Activated CD8-positive, alpha-beta memory T cell treated with anti-CD3 and anti-CD28 coated beads, Interleukin-2, amount 50 U/mL, for 48 hours (primary cell): ENCODE measurements at places on chromosomes 3 and 15.

DNA sequence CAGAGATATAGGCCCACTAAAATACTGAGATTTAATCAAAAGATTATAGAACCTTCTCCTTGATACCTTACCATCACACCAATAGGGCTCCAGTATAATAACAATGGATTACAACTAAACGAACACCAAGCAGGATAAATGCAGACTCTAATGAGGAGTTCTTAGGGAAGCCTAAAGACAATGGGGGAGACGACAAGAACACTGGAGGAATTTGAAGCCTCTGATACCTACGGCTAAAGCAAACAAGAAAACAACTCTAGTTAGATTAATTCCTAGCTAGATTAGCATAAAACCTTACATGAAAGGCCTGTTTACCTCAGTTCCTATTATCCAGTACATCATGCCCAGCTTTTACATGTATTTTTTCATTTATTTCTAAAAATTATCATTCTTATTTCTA is 35.1 kb downstream of the NGLY1 start:
- no peak for DNase-seq

DNA sequence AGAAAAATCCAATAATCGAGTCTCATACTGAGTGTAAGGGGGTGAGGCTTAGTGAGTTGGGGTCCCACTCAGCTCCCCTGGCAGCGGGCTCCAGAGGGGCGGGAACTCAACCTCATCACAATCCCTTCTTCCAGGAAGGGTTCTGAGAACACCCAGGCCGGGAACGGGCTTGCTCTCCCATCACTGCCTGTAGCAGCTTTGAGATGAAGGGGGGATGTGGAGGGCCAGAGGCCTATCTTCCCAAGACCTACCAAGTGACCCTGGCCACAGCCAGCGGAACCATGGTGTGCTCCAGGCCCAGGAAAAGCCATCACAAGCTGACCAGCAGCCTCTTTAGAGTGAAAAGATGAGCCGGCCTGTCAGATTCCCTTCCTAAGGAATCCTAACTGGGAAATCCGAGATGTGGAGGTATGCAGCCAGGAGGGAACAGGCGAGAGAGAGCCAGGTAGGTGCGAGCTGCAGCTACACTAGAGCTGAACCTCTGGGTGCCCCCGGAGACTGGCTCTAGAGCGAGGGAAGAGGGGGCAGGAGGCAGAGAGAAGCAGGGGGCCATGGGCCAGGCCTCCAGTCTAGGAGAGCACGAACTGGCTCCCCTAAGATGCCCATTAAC is 18.5 kb downstream of the GRAMD2A start:
- no peak for DNase-seq

- no peak for DNase-seq
Observed at GRCh38 chr3:94065819-94066480, 3.1 kb downstream of the NSUN3 start.

GRCh38 chr3:157261000-157261399 is 101.1 kb upstream of the CCNL1 start:
- DNase-seq = no peak

- DNase-seq = peak; percentile 42
Observed at GRCh38 chr3:126287536-126288241, 69.5 kb downstream of the KLF15 start.

DNA sequence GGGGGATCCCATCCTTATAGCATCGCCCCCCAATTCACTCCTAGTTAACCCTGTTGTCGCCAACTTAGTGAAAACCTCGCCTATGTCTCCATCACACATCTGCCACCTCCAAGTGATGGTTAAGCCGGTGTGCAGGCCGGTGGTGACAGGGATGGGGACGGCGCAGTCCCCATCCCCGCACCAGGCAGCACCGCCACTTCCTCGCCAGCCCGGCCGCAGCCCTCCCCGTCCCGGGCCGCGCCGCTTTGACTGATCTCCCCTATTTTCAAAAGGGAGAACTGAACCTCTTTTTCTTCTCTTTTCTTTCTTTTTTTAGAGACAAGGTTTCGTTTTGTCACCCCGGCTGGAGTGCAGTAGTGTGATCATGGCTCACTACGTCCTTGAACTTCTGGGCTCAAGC is 11.3 kb upstream of the MOBP start:
- no peak for DNase-seq

DNA sequence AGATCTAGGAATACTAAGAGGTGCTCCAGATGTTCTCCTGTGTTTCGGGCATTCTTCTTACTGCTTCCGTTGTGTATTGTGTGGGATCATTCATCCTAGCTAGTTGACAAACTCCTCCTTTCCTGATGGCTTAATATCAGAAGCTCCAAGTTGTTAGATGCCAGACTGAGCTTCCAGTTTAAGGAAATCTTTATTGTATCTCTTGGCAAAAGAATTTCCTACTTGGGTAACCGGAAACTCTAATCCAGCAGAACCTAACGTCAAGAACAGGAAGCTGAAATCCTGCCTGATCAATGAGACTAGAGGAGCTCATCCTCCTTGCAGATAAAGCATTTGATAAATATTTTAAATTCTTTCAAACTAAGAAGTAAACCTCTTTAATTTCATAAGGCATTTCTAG is 27.7 kb upstream of the MYH15 start:
- no peak for DNase-seq

DNA sequence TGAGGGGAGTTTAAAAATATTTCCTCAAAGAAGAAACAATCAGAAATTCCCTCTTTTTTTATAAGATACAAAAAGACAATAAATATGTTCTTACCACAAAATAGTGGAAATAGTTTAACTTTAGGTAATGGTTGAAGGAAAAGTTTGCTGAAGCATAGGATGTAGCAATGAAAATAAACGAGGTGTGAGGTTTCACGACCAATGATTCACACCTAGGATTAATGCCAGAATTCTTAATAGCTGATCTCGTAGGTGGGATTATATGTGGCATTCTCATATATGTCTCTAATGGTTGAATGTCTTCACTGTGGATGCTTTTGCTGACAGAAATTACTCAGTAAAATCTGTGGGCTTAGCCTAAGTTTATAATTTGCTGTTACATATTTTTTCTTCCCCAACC is 467.7 kb downstream of the FGF12 start:
- no peak for DNase-seq

GRCh38 chr3:183340222-183340621 is 87.2 kb downstream of the B3GNT5 start:
- no peak for DNase-seq

DNA sequence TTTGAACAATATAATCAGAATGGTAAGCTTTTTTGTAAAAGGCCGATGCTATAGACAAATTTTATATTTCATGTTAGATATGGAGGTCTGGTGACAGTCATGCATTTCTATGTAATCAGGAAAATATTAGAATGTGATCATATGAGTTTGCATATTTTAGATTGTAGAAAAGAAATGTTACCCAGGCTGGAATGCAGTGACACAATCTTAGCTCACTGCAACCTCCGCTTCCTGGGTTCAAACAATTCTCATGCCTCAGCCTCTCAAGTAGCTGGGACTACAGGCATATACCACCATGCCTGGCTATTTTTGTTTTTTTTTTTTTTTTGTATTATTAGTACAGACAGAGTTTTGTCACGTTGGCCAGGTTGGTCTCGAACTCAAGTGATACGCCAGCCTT is 152.0 kb downstream of the LMLN start:
- no peak for DNase-seq

- DNase-seq = no peak
Observed at GRCh38 chr3:4899710-4900109, 79.5 kb upstream of the BHLHE40 start.

- DNase-seq = no peak
Observed at GRCh38 chr3:26061947-26062346, 272.1 kb downstream of the OXSM start.

DNA sequence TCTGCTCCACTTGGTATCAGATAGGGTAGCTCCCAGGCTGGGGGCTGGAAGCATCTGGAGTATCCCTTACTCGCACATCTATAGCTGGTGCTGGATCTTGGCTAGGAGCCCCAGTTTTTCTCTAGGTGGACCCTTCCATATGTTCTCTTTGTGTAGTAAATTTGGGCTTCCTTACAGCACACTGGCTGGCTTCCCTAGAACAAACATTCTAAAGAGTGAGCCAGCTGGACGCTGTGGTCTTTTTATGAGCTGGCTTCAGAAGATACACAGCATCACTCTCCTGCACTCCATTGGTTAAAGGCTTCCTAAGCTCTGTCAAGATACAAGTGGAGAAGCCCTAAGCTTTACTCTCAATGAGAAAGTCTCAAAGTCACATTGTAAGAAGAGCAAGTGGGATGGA is 322.1 kb downstream of the WDR72 start:
- DNase-seq = no peak

DNA sequence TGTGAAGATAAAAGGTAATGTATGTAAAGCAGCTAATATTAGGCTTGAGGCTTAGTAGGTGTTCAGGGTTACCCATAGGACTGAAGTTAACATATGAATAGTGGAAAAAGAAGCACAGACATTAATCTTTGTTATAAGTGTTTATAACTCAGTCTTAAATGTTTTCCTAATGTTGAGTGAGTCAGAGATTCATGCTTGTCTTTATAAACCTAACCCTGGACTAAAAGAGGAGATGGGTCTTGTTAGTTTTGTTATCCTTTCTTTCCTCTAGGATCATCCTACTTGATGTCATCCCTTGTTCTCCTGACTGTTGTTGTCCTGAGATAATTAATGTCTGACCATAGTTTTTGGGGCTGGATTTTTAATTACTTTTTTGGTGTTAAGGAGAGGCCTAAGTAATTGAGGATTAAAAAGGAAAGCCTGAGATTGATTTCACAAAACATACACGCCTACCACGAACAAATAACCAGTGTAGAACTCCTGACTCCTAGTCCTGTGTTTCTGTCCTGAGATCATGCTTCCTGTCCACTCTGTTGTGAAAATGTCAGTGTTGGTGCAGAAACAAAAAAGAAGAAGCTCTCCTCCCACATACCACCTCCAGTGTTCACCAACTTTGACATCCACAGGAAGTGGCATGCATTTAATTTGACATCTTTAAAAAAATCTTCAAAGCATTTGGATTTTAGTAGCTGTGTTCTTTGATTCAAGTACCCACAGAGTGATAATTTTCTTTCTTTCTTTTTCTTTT is 8.4 kb downstream of the MITF start:
- DNase-seq = no peak

- DNase-seq = no peak
Observed at GRCh38 chr3:32571192-32571485, 481 bp upstream of the DYNC1LI1 start.

DNA sequence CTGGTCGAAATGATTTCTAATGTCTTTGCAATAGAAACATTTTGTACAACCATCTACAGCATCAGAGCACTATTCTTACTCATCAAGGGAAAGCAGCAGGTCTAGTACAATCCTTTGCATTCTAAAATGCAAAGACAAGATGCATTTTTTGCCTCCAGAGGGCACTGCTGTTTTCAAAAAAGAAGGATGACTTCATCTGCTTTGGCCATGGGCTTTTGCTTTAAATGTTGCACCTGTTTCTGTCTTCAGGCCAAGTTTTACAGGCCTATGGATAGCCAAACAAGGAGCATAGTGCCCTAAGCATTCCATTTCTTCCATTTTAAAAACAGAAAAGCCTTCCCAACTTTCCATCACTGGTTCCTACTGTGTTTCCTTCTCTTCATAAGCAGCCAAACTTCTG is 3.4 kb downstream of the PARP9 start:
- no peak for DNase-seq

GRCh38 chr15:77985931-77986480 is 91.5 kb downstream of the TBC1D2B start:
- no peak for DNase-seq

DNA sequence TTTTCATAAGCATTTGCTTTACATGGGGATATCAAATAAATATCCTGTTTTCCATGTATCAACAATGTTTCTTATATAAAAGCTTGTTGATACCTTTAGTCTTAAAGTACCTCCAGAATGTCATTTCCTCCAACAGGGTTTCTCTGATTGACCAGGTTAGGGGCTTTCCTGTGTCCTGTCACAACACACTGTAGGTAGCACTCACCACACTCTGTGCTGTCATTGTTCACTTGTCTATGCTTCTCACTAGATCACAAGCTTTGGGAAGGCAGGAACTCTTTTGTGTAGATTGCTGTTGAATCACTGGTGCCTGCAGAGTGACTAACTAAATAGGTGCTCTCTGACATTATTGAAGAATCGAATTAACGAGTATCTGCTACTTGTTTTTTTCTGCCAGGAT is 49.8 kb downstream of the USP50 start:
- DNase-seq = no peak
